HFFc6 (cell line): ENCODE measurements at places on chromosomes 5 and 9.

DNA sequence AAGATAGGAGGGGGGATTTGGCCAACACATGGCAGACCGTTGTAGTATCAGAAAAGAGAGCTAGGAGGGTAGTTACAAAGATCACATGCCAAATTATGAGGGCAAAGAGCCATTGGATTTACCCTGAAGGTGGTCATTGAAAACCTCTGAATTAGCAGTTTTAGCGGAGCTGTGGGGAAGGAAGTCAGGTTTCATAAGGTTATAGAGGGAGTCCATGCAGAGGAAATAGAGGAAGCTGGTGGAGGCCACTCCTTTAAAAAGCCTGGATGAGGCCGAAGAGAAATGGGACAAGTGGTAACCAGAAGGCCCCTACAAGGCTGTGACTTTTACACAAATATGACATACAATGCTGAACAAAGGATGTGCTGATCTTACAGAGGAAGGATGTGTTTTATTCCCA lies 13.2 kb downstream of the DOCK8 start:
- no peak for DNase-seq
- no peak overlapping the region for H3K27ac ChIP-seq
- no peak overlapping the region for H3K4me3 ChIP-seq
- H3K27me3 ChIP-seq, result no peaks in the 10 kb centered on the region
- peaks cover 7% of the 10 kb centered on the region; the same call in 1 of the 2 replicates for H3K4me1 ChIP-seq

DNA sequence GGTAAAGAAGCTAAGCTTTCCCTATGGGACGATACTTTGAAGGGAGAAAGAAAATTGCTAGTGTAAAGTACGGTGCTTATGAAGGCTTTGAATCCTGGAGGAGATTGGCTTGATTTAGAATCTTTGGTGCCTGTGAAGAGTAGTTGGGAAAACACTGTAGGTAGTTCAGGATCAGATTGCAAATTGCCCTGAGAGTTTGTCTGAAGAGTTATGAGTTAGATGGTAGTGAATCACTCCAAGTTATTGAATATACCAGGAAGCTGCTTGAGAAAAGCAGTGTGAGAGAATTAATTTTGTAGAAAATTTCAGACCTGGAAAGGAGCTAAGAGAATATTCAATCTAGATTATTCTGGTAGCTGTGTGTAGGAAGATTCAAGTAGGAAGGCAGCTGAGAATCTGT lies 11.5 kb downstream of the MAN2A1 start:
- no peak overlapping the region for H3K4me3 ChIP-seq
- no peaks in the 10 kb centered on the region for H3K36me3 ChIP-seq
- DNase-seq, result peak; percentile 10
- peak overlapping the region; percentile 7; the same call in 1 of the 2 replicates for H3K27ac ChIP-seq
- no peaks in the 10 kb centered on the region for H3K27me3 ChIP-seq
- peaks cover 39% of the 10 kb centered on the region for H3K4me1 ChIP-seq

GRCh38 chr9:114853071-114853855 lies 47.4 kb upstream of the TNFSF15 start:
- no peak overlapping the region for H3K27ac ChIP-seq
- H3K27me3 ChIP-seq, result peaks cover 1% of the 10 kb centered on the region; the same call in 1 of the 2 replicates
- peaks cover 66% of the 10 kb centered on the region for H3K4me1 ChIP-seq
- DNase-seq, result no peak
- no peaks in the 10 kb centered on the region; the same call in 1 of the 2 replicates for H3K36me3 ChIP-seq

GRCh38 chr5:100550531-100551051 lies 15.4 kb downstream of the FAM174A start:
- no peaks in the 10 kb centered on the region for H3K36me3 ChIP-seq
- DNase-seq, result peak; percentile 3
- peak overlapping the region; percentile 71 for H3K27ac ChIP-seq
- H3K27me3 ChIP-seq, result no peaks in the 10 kb centered on the region
- peak overlapping the region; percentile 3; the same call in 1 of the 2 replicates for H3K4me3 ChIP-seq
- H3K4me1 ChIP-seq, result peaks cover 45% of the 10 kb centered on the region

DNA sequence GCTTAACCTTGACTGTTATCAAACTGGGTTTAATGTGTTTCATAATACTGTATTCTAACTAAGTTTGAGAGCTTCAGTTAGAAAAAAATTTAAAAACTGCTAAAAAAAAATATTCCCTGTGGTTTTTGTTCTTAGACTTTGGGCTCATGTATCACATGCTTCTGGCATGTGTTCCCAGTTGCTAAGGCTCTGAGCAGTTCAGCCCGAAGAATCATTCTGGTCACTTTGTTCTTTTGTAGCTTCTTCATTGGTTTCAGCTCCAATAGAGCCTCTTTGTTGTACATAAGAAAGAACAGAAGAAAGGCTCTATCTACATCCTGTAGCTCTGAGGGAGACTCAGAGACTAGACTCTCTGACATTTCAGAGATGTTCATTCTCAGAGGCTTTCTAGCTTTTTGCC lies 25.6 kb downstream of the KCNN2 start:
- no peak overlapping the region; the same call in 1 of the 2 replicates for H3K4me3 ChIP-seq
- no peaks in the 10 kb centered on the region; the same call in 1 of the 2 replicates for H3K27me3 ChIP-seq
- peaks cover 71% of the 10 kb centered on the region for H3K4me1 ChIP-seq

DNA sequence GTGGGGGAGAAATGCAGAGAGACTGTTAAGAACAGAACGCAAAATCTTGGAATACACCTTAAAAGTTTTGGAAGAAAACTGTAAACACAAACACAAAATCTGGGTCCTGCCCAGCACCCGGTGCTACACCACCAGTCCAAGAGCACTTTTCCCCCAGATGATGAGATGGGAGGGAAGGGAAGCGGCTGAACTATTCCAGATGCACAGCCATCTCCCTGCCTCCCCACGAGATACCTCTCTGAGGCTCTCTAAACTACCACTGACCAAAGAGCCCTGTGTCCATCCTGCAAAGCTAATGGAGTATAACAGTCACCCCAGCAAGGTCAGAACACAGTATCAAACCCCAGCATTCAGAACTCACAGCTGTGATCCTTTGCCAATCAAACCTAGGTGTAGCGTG lies 8.0 kb downstream of the SPARC start:
- peak overlapping the region; percentile 99 for H3K4me3 ChIP-seq
- H3K36me3 ChIP-seq, result peaks cover 83% of the 10 kb centered on the region
- peaks cover 100% of the 10 kb centered on the region for H3K4me1 ChIP-seq
- peaks cover 23% of the 10 kb centered on the region for H3K27me3 ChIP-seq
- peak overlapping the region; percentile 99 for H3K27ac ChIP-seq
- no peak for DNase-seq

DNA sequence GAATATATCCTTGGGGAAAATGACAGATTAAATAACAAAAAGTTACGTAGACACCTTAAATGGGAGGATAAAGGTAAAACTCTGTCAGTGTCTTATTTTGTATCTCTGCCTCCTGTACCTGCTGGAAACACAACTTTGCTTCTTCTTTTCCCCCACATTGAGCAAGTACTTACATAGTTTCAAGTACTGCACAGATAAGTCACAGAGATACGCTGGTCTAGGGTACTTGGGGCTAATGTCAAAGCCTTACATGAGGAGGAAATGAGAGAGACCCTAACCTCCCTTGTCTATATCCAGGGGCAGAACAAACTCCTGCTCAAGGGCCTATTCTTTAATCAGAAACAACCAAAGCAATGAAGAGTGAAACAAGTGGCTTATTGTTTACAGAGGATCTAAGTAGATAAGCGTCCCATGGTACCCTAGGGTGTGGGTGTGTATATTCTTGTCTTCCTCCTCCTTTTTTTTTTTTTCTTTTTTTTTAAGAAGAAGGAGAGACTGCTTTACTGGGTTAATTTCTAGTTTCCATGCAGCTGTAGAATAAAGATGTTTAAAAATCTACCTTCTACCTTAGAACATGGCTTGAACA lies 43.1 kb downstream of the ELL2 start:
- H3K4me3 ChIP-seq, result no peak overlapping the region
- peaks cover 66% of the 10 kb centered on the region for H3K36me3 ChIP-seq
- peaks cover 30% of the 10 kb centered on the region; the same call in 1 of the 2 replicates for H3K27me3 ChIP-seq
- H3K27ac ChIP-seq, result peak overlapping the region; percentile 57
- DNase-seq, result no peak

DNA sequence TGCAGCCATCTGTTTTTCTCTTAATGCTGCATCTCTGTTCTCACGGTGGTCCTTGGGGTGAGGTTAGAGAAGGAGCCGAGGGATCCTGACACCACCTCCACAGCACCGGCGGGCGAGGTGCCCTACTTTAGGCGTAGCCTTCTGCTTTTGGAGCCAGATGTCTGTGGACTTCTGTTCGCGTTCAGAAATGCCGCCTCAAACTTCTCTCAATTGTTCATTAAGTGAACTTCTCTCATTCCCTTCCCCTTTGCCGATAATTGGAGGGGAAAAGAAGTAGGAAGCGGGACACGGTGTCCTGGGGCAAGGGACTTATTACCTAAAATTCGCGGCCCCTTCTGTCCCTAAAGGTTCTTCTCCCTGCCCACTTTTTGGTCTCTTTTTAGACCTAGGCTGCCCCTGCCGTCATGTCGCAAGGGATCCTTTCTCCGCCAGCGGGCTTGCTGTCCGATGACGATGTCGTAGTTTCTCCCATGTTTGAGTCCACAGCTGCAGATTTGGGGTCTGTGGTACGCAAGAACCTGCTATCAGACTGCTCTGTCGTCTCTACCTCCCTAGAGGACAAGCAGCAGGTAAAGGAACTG lies 455 bp downstream of the KIF20A start:
- peaks cover 25% of the 10 kb centered on the region for H3K4me1 ChIP-seq
- DNase-seq, result no peak
- H3K27me3 ChIP-seq, result peaks cover 1% of the 10 kb centered on the region
- no peak overlapping the region for H3K27ac ChIP-seq
